ENCODE measurements at places on chromosomes 12 and 14.
A peak's percentile ranks its signal among the peaks of the same experiment; 100 is the strongest.

DNA sequence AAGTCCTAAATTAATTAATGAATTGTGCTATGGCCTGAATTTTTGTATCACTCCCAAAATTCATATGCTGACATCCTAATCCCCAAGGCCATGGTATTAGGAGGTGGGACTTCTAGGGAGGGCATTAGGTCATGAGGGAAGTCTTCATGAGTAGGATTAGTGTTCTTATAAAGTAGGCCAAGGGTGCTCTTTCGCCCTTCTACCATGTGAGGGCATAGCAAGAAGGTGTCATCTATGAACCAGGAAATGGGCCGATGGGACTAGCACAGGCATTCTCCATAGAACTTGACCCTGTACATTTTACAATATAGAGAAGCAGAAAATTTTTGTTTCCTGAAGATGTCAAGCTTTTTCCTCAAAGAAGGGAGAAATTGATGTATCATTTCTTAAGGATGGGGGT, 12.5 kb downstream of the SYT10 start:
- DNase-seq, result no peak

- no peak for DNase-seq
These were observed 37.9 kb downstream of the CYP46A1 start for GRCh38 chr14:99721792-99722516.

DNA sequence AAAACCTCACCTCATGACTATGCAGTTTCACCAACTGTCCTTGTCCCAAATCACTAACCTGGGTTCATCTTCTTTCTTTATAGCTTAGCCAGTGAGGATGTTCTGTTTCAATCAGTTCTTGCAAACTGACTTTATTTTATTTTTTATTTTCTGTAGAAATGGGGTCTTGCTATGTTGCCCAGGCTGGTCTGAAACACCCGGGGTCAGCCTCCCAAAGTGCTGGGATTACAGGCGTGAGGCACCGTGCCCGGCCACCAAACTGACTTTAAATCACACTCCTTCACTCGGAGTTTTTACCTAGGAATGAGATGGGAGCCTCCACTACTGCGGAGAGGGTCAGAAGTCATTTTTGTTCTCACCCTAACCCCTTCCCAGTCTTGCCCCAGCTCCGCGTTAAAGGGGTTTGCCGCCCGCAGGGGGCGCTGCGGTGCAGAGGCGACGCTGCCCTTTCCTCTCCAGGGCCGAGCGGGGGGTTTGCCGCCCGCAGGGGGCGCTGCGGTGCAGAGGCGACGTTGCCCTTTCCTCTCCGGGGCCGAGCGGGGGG, 7.0 kb upstream of the B4GALNT3 start:
- DNase-seq, result no peak

GRCh38 chr14:62585247-62585646, 460.0 kb downstream of the KCNH5 start:
- DNase-seq, result no peak

- DNase-seq, result no peak
These were observed 99.1 kb upstream of the SLCO1C1 start for GRCh38 chr12:20596061-20596460.

GRCh38 chr12:69822201-69822860, 2.7 kb upstream of the MYRFL start:
- no peak for DNase-seq

DNA sequence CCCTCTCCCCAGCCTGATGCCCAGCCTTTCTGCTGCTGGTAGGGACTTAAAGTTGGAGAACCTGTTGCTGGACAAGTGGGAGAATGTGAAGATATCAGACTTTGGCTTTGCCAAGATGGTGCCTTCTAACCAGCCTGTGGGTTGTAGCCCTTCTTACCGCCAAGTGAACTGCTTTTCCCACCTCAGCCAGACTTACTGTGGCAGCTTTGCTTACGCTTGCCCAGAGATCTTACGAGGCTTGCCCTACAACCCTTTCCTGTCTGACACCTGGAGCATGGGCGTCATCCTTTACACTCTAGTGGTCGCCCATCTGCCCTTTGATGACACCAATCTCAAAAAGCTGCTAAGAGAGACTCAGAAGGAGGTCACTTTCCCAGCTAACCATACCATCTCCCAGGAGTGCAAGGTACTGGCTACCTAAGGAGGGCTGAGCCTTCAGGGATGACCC, 1.6 kb downstream of the TSSK4 start:
- DNase-seq, result no peak

- no peak for DNase-seq
These were observed 25.2 kb upstream of the KLHL42 start for GRCh38 chr12:27754795-27755194.

DNA sequence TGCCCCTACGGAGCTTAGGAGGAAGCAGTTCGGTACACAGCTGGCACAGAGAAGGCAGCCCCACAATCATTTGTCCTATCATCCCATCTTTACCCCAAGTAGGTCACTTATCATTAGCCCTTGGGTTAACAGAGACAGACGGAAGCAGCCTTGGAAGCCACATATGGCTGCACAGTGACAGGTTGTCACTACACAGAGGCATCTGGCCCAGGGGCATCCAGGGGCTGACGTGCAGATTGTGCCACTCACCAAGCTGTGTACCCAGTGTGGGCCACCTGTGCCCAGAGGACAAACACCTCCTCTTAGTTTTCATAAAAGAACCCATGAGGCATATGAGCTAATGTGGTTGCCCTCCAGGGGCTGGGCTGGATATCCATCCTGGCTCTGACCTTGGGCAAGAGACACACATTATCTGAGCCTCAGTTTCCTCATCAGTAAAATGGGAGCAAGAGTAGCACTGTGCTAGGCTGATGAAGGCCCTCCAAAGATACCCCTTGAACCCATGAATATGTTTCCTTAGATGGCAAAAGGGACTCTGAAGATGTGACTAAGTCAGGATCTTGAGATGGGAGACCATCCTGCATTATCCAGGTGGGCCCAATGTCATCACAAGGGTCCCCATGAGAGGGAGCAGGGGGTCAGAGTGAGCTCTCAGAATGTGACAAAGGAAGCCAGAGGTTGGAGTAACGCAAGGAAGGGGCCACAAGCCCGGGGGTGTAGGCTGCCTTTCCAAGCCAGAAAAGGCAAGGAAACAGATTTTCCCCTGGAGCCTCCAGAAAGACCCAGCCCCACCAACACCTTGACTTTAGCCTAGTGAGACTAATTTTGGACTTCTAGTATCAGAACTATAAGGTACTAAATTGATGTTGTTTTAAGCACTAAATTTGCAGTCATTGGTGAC, 64.6 kb downstream of the C14orf132 start:
- no peak for DNase-seq

GRCh38 chr12:27967551-27968054, 4.9 kb downstream of the PTHLH start:
- peak; percentile 63 for DNase-seq

Measured in fibroblast of skin of scalp (primary cell).